IMR-90 (cell line): ENCODE measurements at places on chromosomes 5 and 9.

DNA sequence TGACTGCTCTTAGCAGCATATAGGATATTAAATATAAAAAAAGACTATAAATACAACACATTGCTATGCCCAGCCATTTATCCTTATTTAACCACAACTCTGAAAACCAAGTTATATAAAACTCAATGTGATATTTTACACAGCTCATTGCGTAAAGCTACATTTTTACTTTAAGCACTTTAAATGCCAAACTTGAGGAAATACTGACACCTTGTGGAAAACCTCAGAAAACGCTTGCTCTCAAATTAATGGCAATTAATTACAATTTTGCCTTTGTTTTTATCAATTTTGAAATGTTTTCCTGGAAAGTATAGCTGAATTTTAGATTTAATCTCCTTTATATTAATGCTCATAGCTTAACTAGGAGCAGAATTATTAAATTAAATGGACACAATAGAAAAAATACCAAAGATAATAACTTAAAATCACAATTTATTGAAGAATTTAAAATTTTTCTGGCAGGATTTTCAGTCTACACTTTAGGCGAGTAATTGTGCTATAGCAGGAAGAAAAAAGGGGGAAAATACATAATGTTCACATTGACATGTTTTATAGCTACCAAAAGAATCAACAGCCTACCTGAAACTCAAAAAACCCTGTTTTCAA is 25.2 kb upstream of the PLAC8L1 start:
- peak; percentile 53 for DNase-seq

DNA sequence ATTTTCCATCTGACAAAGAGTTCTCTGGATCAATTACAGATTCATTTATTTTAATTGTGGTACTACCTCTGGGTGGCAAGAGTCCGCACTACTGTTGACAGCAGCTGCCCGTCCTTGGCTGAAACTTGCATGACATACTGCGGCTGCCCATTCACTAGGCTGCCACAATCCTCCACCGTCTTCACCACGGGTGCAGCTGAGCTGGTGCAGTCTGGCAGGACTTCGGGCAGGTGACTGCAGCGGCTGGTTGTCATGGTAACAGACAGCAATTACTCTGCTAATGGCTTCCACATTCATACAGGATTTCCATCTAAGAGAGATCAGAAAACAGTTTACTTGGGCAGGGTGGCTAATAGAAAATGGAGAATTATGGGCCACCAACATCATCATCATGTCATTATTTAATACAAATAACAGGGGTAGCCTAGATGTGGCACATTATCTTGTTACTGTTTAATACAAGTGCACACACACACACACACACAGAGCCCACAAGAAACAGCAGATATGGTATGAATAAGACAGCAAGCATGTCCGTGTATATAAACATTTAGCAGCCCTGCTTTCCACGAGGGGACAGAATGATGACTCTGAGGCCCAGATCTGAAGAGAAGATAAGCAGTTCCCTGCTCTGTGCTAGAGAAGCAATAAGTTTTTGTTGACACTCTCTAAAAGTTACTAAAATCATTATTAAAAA is 112.3 kb downstream of the MARCHF3 start:
- peak; percentile 74 for DNase-seq

DNA sequence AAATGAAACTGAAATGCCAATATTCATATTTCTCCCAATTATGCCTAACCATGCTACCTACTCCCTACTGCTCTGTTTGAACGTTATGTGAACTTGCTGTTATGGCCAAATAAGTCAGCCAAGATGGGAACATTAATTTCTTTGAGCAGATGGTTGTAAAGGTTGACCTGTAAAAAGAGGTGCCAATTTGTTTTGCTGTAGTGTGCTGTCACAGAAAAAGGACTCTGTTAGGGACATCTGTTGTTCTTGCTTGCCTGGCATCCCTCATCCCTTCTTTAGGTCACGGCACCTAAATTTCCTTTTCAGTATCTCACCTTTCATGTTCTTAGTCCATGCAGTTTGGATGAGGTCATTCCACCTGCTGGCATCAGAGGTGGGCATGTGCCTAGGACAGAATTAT is 35.4 kb downstream of the GDNF start:
- no peak for DNase-seq

DNA sequence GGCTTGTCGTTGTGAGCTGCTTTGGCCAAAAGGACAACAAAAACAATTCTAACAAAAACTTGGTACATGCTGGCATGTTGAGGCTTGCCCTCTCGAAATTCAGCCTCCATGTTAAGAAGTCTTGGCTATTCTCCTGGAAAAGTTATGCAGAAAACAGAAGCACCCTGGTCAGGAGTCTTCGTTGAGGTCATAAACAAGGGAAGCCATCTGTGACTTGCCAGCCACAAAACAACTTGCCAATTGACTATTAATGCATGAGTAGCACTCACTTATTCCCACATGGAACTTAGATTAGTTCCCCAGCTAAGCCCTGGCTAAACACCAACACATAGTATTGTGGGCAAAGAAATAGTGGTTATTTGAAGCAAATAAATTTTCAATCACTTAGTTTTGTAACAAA is 521.0 kb upstream of the CHD1 start:
- DNase-seq = no peak

- DNase-seq = no peak
These were observed 209.3 kb downstream of the ZNF608 start for GRCh38 chr5:124537107-124537506.

DNA sequence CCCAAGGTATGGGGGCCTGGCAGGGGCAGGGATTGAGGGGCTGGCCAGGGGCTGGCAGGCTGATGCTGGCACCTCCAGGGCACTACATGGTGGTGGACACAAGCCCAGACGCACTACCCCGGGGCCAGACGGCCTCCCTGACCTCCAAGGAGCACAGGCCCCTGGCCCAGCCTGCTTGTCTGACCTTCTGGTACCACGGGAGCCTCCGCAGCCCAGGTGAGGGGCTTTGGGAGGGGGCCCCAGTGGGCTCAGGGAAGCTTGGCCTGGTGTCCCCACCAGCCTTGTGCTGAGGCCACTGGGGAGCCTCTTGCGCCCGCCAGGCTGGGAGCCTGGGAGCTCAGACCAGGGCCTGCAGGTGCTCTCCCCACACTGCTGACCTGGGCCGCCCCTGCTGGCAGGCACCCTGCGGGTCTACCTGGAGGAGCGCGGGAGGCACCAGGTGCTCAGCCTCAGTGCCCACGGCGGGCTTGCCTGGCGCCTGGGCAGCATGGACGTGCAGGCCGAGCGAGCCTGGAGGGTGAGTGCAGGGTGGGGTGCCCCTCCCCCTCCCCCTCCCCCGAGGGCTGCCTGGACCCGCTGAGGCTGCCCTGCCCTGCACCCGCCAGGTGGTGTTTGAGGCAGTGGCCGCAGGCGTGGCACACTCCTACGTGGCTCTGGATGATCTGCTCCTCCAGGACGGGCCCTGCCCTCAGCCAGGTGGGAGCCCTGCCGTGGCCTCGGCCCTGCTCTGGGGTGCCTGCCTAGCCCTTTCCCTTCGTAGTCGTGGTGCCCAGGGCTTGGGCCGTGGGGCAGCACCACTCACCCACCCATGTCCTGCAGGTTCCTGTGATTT is 5.7 kb downstream of the MAMDC4 start:
- no peak for DNase-seq
